PC-9 (cell line): ENCODE measurements at places on chromosomes 11 and 22.
A peak's percentile ranks its signal among the peaks of the same experiment; 100 is the strongest.

GRCh38 chr11:34616830-34617504 is 3.9 kb upstream of the EHF start:
- H3K4me3 ChIP-seq = no peak overlapping the region
- H3K36me3 ChIP-seq = peaks cover 3% of the 10 kb centered on the region; the same call in 1 of the 2 replicates
- H3K27me3 ChIP-seq = no peaks in the 10 kb centered on the region
- DNase-seq = no peak

DNA sequence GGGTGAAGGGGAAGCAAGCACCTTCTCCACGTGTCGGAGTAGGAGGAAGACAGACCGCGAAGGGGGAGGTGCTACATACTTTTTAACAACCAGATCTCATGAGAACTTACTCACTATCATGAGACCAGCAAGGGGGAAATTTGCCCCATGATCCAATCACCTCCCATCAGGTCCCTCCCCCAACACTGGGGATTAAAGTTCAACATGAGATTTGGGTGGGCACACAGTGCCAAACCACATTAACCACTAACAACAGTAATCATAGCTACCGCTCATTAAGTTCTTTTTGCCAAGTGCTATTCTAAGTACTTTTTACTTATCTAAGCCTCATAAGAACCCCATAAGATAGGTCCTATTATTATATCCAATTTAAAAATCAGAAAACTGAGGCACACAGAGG is 450.5 kb upstream of the DDI1 start:
- H3K27ac ChIP-seq = no peak overlapping the region
- no peaks in the 10 kb centered on the region for H3K27me3 ChIP-seq
- no peak overlapping the region for H3K4me3 ChIP-seq
- no peak for DNase-seq

GRCh38 chr11:69479591-69480271 is 1.7 kb upstream of the LINC01488 start:
- H3K27ac ChIP-seq = no peak overlapping the region
- peaks cover 14% of the 10 kb centered on the region for H3K4me1 ChIP-seq
- no peaks in the 10 kb centered on the region for H3K36me3 ChIP-seq
- H3K4me3 ChIP-seq = no peak overlapping the region

GRCh38 chr11:27717801-27718229 is 17.6 kb upstream of the BDNF start:
- peak overlapping the region; percentile 58 for H3K4me3 ChIP-seq
- H3K4me1 ChIP-seq = 0 out of 2 replicates have a peak, but pooled peaks cover 7% of the 10 kb centered on the region
- no peaks in the 10 kb centered on the region for H3K36me3 ChIP-seq

DNA sequence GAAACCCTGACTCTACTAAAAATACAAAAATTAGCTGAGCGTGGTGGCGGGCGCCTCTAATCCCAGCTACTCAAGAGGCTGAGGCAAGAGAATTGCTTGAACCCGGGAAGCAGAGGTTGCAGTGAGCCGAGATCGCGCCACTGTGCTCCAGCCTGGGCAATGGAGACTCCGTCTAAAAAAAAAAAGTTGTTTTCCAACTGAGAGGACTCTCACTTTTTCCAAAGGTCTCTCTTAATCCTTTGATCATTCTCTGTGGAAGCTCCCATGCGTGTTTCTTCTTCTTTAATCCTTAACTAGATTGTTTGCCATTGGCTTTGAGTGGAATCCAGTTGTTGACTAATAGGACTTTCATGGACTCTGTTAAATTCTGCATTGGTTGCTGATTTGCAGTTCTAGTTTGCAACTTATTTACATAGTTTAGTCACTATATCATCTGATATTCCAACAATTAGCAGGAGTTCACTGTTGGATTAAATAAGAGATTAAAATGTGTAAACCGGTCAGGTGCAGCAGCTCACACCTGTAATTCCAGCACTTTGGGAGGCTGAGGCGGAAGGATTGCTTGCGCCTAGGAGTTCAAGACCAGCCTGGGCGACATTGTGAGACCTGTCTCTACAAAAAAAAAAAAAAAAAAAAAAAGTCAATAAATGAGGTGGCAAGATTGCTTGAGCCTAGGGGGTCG is 79.7 kb downstream of the C22orf31 start:
- H3K27me3 ChIP-seq = no peaks in the 10 kb centered on the region
- no peak for DNase-seq
- H3K27ac ChIP-seq = no peak overlapping the region
- peaks cover 21% of the 10 kb centered on the region for H3K4me1 ChIP-seq
- peaks cover under 1% of the 10 kb centered on the region; the same call in 1 of the 2 replicates for H3K36me3 ChIP-seq

GRCh38 chr11:117606790-117607189 is 190.2 kb downstream of the DSCAML1 start:
- H3K4me1 ChIP-seq = no peaks in the 10 kb centered on the region
- peaks cover 100% of the 10 kb centered on the region for H3K27me3 ChIP-seq
- DNase-seq = no peak
- no peak overlapping the region for H3K4me3 ChIP-seq
- no peaks in the 10 kb centered on the region for H3K36me3 ChIP-seq
- no peak overlapping the region for H3K27ac ChIP-seq

GRCh38 chr11:2886191-2886894 is 768 bp upstream of the CDKN1C start:
- no peak overlapping the region for H3K4me3 ChIP-seq
- no peaks in the 10 kb centered on the region for H3K27me3 ChIP-seq
- H3K36me3 ChIP-seq = no peaks in the 10 kb centered on the region
- no peak overlapping the region for H3K27ac ChIP-seq
- H3K4me1 ChIP-seq = no peaks in the 10 kb centered on the region
- DNase-seq = no peak

GRCh38 chr11:61892085-61892370 is 683 bp upstream of the FADS3 start:
- H3K27ac ChIP-seq = no peak overlapping the region
- H3K4me1 ChIP-seq = peaks cover 12% of the 10 kb centered on the region

DNA sequence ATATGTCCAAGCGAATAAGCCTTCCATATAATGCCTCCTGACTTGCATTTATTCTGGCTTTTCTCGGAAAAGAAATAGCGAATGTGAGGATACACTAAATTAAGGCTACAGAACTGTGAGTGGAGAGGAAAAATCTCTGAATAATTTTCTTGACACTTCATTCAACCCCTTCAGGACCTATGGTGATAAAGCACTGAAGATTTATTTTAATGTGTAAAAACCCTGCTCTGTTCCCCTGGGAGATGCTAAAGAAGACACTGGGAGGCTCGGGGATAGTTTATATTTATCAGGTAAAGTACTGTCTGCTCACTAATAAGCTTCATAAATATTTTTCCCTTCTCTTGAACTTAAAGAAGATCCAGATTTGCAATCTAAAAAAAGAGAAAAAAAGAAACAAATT is 895.8 kb downstream of the OPCML start:
- no peaks in the 10 kb centered on the region for H3K36me3 ChIP-seq
- no peaks in the 10 kb centered on the region for H3K27me3 ChIP-seq
- H3K4me3 ChIP-seq = no peak overlapping the region

DNA sequence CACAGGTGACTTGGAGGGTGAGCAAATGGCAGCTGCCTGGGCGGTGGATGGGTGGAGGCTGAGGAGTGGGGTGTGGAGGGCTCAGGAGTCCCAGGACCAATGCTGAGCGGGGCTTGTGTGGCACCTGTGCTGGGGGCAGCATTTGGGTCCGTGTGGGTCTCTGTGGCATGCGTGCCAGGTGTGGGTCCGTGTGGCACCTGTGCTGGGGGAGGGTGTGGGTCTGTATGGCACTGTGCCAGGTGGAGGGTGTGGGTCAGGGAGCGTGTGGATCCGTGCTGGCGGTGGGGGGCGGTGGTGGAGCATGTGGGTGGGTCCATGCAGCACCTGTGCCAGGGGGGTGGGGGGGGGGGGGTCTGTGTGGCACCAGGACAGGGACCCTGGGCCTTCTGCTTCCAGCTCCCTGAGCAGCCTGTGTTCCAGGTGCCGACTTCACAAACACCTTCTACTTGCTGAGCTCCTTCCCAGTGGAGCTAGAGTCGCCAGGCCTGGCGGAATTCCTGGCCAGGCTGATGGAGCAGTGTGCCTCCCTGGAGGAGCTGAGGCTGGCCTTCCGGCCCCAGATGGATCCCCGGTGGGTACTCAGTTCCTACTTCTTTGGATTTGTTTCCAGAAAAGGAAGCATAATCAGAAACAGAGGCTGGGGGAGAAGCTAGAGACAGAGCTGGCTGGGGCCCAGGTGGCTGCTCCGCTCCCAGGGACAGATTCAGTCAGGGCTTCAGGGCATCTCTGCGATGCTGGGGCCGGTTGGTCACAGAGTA is 14.7 kb downstream of the SELENOO start:
- H3K4me1 ChIP-seq = no peaks in the 10 kb centered on the region
- no peak overlapping the region for H3K4me3 ChIP-seq
- no peak overlapping the region for H3K27ac ChIP-seq
- no peak for DNase-seq
- H3K27me3 ChIP-seq = no peaks in the 10 kb centered on the region
- H3K36me3 ChIP-seq = peaks cover 57% of the 10 kb centered on the region
